ENCODE measurements at places on chromosomes 16 and 17. TPM values are rescaled to one million over a fixed set of nuclear protein-coding genes. Genes with fewer than 3 reads are reported as not detected.

Gene MYADML2
- total RNA-seq: not detected

Gene CSH1
- total RNA-seq: not detected

Gene AOC2
- 1.9 TPM for total RNA-seq

DNA sequence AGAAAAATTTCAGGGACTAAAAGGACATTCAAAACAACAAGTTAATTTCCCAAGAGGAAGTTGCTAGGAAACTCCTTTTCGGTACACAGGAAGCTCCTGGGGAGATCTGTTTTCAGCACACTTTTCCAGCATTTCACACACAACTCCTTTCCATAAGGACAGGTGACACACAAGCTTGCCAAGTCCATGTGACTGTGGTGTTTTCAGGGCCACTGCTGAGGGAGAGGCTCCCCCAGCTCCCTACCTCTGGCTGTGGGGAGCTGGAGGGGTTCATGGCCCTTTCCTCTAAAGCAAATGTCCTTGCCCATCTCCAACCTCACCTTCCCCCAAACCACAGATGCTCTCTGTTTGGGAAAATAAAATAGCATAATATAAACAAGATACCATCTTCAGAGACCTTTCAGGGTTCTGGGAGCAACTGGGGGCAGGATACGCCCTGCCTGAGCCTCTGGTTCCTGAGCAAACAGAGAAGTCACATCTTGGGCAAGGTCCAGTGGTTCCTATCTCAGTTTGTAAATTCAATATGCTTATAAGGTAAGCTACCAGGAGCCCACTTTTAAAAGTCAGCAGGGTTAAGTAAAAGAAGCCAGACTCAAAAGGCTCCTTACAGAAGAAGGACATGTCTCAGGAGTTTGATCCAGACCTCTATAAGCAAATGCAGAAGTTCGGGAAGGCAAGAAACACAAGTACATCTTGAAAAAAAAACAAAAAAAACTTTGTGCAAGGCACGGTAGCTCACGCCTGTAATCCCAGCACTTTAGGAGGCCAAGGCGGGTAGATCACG, 3.0 kb downstream of the PDZD9 start:
- DNase-seq: no peak

- no peak for DNase-seq
These were observed 50.0 kb upstream of the MRPS23 start for GRCh38 chr17:57899822-57900221.

GRCh38 chr16:667780-668518, at the start of gene RHOT2:
Gene RHOT2 (plus strand): TSS chr16:668132. CDS start chr16:668200, 68 bp downstream.
- DNase-seq: peak; percentile 93

DNA sequence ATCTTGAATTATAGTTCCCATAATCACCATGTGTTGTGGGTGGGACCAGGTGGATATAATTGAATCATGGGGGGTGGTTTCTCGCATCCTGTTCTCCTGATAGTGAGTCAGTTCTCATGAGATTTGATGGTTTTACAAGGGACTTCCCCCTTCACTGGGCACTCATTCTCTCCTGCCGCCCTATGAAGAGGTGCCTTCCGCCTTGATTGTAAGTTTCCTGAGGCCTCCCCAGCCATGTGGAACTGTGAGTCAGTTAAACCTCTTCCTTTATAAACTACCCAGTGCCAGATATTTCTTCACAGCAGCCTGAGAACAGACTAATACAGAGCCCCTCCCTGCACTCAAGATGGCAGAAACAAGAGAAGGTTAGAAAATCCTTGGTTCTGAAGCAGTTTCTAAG, 26.4 kb downstream of the LDAF1 start:
- DNase-seq: no peak

DNA sequence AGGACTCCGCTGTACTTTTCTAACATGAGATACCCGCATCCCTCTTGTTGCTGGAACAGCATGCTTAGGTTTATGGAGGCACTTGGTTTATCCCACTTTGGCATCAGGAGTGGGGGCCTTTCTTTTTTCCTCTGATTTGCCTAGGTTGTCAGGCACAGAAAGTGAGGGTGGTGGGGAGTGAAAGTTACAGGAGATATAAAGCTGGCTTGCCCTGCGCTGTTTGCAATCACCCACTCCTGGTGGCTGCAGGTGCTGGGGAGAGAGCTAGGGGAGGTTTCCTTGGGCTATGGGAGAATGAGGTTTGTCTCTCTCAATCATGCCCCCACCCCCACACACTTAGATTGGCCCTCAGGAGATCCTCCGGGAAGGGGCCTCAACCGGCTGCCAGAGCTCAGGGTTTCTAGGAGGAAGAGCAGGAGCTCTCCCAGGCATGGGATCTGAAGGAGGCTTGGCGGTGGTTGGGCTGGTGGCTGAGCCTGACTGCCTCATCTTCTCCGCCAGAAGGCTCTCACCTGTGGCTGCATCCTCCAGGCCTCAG, 1.4 kb downstream of the WSCD1 start:
- no peak for DNase-seq

GRCh38 chr16:17241264-17241835, 229.4 kb downstream of the XYLT1 start:
- DNase-seq: no peak

- DNase-seq: no peak
These were observed 86.5 kb upstream of the LHX1 start for GRCh38 chr17:36850790-36851189.

GRCh38 chr16:4800290-4801041, 2.0 kb downstream of the ROGDI start:
- DNase-seq: no peak
